ENCODE measurements at places on chromosomes 11 and 22.
A peak's percentile ranks its signal among the peaks of the same experiment; 100 is the strongest.

DNA sequence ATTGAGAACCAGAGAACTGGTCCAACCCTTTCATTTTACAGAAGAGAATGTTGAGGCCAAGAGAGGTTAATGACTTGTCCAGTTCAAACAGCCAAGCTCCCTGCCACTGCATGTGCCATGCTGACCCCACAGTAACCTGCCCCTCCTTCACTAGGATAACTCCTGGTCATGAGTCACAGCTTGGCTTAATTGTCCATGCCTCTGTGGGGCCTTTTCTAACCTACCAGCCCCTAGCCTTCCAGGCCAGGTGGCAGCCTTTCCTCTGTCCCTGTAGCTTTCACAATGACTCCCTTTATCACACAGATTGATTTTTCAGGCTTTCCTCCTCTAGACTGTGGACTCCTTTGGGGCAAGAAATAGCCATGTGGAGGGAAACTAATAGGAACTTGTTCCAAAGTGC is 97.2 kb downstream of the PIWIL4 start:
- no peak for DNase-seq
- H3K27me3 ChIP-seq, result peaks cover 10% of the 10 kb centered on the region
- H3K4me3 ChIP-seq, result no peak overlapping the region
- H3K27ac ChIP-seq, result no peak overlapping the region
- H3K4me1 ChIP-seq, result peaks cover 5% of the 10 kb centered on the region
- no peaks in the 10 kb centered on the region for H3K36me3 ChIP-seq

- peaks cover 3% of the 10 kb centered on the region for H3K27me3 ChIP-seq
- H3K27ac ChIP-seq, result no peak overlapping the region
- H3K36me3 ChIP-seq, result no peaks in the 10 kb centered on the region
- no peak for DNase-seq
Observed at GRCh38 chr11:111448831-111449557, 63.2 kb downstream of the BTG4 start.

GRCh38 chr11:4891996-4892640 is 10.4 kb downstream of the OR51T1 start:
- no peaks in the 10 kb centered on the region for H3K36me3 ChIP-seq
- H3K4me3 ChIP-seq, result no peak overlapping the region
- no peak for DNase-seq
- H3K27ac ChIP-seq, result no peak overlapping the region

DNA sequence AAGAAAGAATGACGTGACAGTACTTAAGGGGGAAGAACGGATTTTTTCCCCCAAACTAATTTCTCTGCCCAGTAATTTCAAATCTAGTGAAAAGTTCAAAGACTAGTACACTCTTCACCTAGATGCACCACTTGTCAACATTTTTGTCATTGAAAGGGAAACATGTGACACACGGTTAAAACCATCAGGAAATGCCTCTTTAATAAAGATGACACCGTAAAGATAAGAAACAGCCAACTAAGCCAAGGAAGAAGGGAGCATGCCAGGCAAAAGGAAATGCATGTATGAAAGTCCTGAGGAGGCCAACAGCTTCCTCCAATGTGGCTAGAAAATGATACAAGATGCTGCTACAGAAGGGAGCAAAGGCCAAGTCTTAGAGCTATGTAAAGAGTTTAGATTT is 49.4 kb downstream of the RSF1 start:
- peaks cover 26% of the 10 kb centered on the region for H3K4me1 ChIP-seq
- no peak overlapping the region for H3K4me3 ChIP-seq
- H3K27me3 ChIP-seq, result no peaks in the 10 kb centered on the region
- DNase-seq, result no peak
- H3K36me3 ChIP-seq, result peaks cover 10% of the 10 kb centered on the region
- H3K27ac ChIP-seq, result no peak overlapping the region

DNA sequence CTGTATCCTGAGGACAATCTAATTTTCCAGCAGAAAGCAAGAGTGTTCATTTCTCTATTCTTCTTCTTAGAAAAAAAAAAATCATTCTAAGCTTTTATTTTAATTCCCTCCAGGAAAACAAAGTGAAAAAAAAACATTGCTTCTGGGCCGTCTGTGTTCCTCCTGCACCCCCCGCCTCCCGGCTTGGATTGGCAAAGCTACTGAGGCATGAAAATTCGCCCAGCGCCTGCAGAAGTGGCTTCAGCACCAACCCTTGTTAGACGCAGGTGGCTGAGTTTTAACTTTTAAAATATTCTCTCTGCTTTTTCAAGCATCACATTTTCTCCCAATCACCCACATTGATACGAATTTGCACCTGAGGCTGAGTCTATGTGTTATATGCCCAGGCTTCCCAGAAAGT is 401.6 kb downstream of the BRD1 start:
- no peak overlapping the region for H3K4me3 ChIP-seq
- H3K4me1 ChIP-seq, result no peaks in the 10 kb centered on the region
- H3K36me3 ChIP-seq, result no peaks in the 10 kb centered on the region
- H3K27ac ChIP-seq, result no peak overlapping the region
- no peaks in the 10 kb centered on the region for H3K27me3 ChIP-seq
- DNase-seq, result no peak

- H3K4me3 ChIP-seq, result no peak overlapping the region
- H3K27me3 ChIP-seq, result no peaks in the 10 kb centered on the region
- no peak for DNase-seq
- no peak overlapping the region for H3K27ac ChIP-seq
- no peaks in the 10 kb centered on the region for H3K36me3 ChIP-seq
Observed at GRCh38 chr11:84580428-84580827, 1046.7 kb downstream of the DLG2 start.

DNA sequence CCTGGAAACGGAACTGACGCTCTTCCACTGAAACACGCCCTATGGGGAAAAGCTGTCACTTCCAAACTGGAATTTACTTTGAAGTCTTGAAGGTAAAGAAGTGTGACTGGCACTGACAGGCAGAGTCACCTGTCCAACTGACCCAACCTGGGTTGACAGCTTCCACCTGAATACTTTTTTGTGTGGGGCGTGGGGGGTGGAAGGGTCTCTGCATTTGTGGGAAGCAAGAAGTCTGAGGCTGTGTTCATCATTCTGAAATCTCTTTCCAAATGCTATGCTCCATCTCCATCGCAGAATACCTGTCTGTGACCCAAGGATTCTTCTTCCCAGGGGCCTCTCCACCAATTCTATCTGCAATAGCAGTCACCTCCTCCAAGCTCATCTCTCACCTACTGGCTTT is 7.8 kb downstream of the IFT27 start:
- H3K4me1 ChIP-seq, result no peaks in the 10 kb centered on the region
- no peaks in the 10 kb centered on the region for H3K27me3 ChIP-seq
- no peak overlapping the region for H3K27ac ChIP-seq

DNA sequence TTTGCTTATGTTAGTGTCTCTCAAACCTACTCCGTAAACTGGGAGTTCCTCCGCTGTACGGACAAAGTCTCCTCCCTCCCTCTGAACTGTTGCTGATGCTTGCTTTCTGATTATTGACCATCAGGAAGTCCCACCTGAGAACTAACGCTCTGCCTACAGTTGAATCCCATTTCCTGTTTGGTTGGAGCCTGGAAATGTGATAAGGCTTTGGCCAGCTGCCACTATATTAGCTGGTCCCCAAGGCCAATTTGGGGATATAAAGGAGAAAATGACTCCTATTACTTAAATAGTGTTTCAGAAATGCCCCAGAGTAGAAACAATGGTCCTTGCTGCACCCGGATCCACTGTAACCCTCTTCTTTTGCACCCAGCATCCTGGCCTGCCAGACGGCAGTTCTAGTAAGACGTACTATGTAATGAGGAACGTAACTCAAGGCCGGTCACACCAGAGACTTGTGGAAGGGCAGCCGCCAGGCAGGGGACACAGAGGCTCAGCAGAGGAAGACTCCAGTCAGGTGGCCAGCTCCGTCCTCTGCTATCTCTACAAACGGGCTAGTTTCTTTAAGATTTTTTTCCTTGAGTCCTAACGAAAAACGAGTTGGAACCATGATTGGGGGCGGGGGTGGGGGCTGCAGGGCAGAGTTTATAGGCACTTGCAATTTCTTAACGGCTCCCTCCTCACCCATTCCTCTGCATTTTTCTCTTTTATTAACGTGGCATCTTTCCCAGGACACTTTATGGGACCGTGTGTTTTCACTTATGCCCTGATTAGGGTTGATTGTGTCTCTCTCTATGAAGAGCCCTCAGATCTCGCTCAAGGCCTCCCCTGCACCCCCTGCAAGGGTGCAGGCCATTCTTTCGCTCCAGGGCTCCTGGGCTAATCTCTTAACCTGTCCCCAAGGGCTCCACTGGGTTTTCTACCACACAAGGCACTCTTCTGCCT is 72.8 kb upstream of the CDON start:
- DNase-seq, result no peak
- peaks cover 1% of the 10 kb centered on the region for H3K27me3 ChIP-seq
- no peak overlapping the region for H3K4me3 ChIP-seq
- no peaks in the 10 kb centered on the region for H3K36me3 ChIP-seq
- no peak overlapping the region for H3K27ac ChIP-seq

DNA sequence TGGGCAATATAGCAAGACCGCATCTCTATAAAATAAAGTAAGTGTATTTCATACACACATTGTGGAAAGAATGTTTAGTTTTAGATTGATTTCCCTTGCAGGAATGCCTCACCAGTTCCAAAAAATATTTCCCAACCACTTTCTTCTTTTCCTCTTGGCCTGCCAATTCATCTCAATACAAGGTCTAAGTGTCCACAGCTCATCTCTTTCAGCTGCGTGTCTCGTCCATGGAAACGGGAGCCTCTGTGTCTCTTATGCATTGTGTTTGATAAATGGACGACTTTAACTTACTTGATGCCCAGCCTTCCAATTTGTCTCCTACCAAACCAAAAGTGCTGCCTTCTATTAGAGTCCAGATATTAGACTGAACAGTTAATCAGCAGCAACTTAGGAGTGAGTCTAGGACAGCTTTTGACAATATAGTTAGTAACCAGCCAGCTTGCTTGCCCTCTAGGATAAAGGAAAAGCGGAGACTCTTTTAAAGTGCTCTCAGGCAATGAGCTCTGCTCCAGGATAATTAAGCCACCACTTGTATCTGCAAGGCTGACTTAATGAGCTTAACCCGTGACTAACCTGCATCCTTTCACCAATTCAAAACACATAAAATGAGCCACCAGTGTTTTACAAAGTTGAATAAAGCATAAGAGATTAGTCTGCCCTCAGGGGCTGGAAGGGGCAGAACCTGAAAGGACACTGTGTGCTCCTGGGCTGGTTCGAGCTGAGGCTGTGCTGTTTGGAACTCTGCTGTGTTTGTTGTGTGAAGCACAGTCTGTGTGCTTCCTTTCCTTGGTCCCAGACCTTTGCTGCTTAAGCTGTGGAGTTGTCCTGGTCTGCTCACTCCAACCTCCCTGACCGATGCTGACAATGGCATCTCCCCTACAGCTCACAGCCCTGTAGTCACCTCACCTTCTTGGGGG is 27.5 kb downstream of the FBXO7 start:
- no peak for DNase-seq
- no peak overlapping the region for H3K4me3 ChIP-seq
- no peaks in the 10 kb centered on the region for H3K4me1 ChIP-seq
- peaks cover 19% of the 10 kb centered on the region for H3K36me3 ChIP-seq
- no peak overlapping the region for H3K27ac ChIP-seq
- H3K27me3 ChIP-seq, result no peaks in the 10 kb centered on the region

DNA sequence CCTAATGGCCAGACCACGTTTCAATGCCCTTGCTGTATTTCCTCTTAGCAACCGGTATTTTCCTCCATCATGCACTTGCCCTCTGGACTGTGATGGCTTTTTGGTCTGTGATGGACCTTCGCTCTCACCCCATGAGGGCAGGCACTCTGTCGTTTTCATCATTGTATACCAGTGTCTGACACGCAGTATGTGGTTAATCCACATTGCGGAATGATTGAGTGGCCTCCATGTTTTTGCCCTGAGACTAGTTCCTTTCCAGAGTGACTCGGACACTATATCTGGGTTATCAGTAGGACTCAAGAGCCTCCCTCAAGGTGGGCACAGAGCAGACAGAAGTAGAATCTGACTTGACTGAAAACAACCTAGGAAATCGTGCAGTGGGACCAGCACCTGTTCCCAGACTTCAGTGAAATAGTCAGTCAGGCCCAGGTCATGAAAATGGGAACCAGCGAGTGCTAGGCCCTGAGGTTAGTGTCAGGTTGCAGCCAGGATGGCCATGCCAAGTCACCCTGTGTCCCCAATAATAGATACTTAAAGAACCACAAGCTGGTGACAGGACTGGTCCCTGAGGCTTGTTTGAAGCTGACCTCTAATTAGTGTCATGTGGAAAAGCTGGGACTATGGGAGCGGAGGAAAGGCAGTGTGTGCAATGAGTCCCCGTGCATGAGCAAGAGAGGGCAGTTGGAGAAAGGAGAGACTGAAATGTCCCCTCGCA is 464.7 kb downstream of the INSC start:
- H3K4me3 ChIP-seq, result no peak overlapping the region
- DNase-seq, result no peak
- H3K27ac ChIP-seq, result no peak overlapping the region
- no peaks in the 10 kb centered on the region for H3K36me3 ChIP-seq
- no peaks in the 10 kb centered on the region for H3K4me1 ChIP-seq
- H3K27me3 ChIP-seq, result no peaks in the 10 kb centered on the region

DNA sequence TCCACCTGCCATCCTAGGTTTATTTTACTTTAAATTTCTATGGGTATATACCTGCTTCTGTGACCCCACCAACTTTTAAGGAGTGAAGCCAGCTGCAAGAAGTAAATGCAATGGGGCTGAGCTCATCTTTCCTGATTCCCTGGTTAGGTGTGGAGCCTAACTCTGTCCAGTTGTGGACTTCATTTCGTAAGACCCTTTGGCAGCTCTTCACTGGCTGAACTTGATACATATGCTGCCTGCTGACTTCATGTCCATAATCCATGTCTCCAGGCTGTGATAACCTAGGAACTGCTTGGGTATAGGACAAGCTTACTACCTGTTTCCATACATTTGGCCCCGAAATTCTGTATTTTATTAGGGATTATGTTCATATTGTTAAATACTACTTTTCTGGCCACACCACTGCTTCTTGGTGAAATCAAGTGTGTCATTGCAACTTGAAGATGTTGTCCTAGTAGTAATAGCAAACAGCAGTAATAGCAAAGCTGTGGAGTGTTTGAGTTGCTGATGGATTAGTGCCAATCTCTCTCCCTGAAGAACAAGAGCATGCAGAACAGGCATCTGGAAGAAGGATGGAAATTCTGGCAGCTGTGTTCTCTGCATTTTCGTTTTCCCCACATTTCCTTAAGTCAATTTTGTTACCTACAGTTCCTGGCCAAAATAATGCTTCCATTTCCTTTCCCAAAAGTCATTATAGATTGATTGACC is 31.2 kb downstream of the LDLRAD3 start:
- no peaks in the 10 kb centered on the region for H3K4me1 ChIP-seq
- H3K4me3 ChIP-seq, result no peak overlapping the region
- no peak for DNase-seq
- no peaks in the 10 kb centered on the region for H3K27me3 ChIP-seq
- no peaks in the 10 kb centered on the region for H3K36me3 ChIP-seq

GRCh38 chr11:62665599-62666258 is 617 bp downstream of the CSKMT start:
- peak; percentile 36 for DNase-seq
- peaks cover 60% of the 10 kb centered on the region for H3K36me3 ChIP-seq
- peaks cover 33% of the 10 kb centered on the region for H3K4me1 ChIP-seq

- H3K27ac ChIP-seq, result no peak overlapping the region
- H3K4me1 ChIP-seq, result peaks cover 43% of the 10 kb centered on the region
Observed at GRCh38 chr11:6604081-6604626, 580 bp downstream of the ILK start.
